ENCODE measurements at places on chromosomes 6 and 20.
A peak's percentile ranks its signal among the peaks of the same experiment; 100 is the strongest.

DNA sequence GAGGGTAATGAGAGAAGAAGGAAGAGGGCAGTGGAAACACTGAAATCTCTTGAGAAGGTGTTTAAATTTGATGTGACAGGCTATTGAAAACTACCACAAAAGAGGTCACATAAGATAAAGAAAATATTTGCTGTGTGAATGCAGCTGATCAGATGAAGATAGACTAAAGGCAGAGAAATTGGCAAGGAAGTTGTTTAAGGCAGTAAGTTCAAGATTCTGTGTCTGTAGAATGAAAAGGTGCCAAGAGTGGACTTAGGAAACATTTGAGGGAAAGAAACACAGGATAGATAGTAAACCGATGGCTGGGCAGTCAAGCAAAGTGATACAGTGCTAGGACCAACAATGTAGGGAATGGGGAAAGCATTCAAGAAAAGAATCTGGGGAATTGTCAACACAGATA, 332.3 kb upstream of the MARCKS start:
- no peaks in the 10 kb centered on the region for H3K27me3 ChIP-seq
- DNase-seq = no peak
- H3K4me1 ChIP-seq = no peaks in the 10 kb centered on the region

DNA sequence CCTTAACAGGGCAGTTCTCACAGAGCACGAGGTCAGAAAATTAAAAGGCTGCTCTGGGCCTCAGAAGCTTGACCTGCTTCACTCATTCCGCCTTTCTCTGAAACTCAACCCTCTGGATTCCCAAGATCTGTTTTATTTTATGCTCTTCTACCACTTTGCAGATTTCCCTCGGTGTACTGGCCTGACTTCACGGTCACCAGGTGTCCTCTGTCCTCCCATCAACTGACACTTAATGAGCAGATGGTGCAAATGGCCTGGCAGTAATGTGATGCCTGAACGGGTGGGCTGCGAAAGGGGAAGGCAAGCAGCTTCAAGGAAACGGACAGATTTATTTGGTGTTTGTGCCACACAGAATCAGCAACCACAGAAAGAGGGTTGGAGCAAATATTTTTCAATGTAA, 169.7 kb upstream of the TFAP2D start:
- no peak overlapping the region for H3K4me3 ChIP-seq
- no peaks in the 10 kb centered on the region for H3K27me3 ChIP-seq
- DNase-seq = no peak
- no peaks in the 10 kb centered on the region for H3K4me1 ChIP-seq
- H3K27ac ChIP-seq = no peak overlapping the region

DNA sequence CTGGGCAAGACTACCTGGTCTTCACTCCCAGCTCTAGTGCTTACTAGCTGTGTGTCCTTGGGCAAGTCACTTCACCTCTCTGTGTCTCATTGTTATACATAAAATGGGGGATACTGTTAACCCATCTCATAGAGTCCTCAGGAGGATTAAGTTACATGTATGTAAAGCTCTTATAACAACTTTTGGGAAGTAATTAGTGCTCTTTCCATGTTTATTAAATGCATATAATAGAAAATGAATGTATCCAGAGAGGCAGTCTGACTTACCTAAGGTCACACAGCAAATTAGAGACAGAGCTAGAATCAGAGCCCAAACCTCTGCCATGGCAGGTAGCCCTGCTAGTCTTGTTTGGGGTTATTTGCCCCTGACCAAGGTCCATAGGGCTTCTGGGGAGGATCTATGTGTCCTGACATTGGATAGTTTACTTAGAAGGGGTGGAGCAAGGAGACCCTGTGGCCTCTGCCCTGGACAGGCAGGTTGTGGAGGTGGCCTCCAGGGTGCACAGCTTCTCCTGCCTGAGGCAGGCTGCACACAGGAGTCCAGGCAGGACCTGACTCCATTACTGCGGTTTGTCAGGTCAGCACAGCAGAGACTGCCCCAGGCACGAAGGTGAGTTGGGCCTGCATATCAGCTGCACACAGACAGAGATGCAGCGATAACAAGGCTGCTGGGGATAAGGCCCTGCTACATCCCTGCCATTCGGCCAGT, 8.4 kb upstream of the MAPK13 start:
- no peaks in the 10 kb centered on the region for H3K36me3 ChIP-seq
- DNase-seq = no peak
- H3K27me3 ChIP-seq = no peaks in the 10 kb centered on the region
- no peak overlapping the region for H3K27ac ChIP-seq
- no peak overlapping the region for H3K4me3 ChIP-seq
- no peaks in the 10 kb centered on the region for H3K4me1 ChIP-seq

GRCh38 chr6:56255349-56255748, 8.0 kb upstream of the COL21A1 start:
- H3K27me3 ChIP-seq = no peaks in the 10 kb centered on the region
- no peak overlapping the region for H3K27ac ChIP-seq
- DNase-seq = no peak
- no peaks in the 10 kb centered on the region for H3K36me3 ChIP-seq

GRCh38 chr20:8144282-8145245, 12.5 kb downstream of the PLCB1 start:
- no peak overlapping the region for H3K4me3 ChIP-seq
- H3K27me3 ChIP-seq = no peaks in the 10 kb centered on the region
- DNase-seq = no peak
- H3K36me3 ChIP-seq = no peaks in the 10 kb centered on the region
- H3K4me1 ChIP-seq = no peaks in the 10 kb centered on the region

GRCh38 chr6:16964553-16965499, 137.0 kb upstream of the STMND1 start:
- DNase-seq = peak; percentile 72
- H3K4me1 ChIP-seq = no peaks in the 10 kb centered on the region

GRCh38 chr6:73521351-73521985, 636 bp upstream of the EEF1A1 start:
- peak overlapping the region; percentile 99 for H3K27ac ChIP-seq
- H3K4me1 ChIP-seq = no peaks in the 10 kb centered on the region

- no peaks in the 10 kb centered on the region for H3K36me3 ChIP-seq
- no peaks in the 10 kb centered on the region for H3K27me3 ChIP-seq
- peak overlapping the region; percentile 40 for H3K27ac ChIP-seq
- H3K4me3 ChIP-seq = no peak overlapping the region
- DNase-seq = no peak
- H3K4me1 ChIP-seq = peaks cover 6% of the 10 kb centered on the region
These were observed 17.5 kb downstream of the RIN2 start for GRCh38 chr20:19775353-19776253.

DNA sequence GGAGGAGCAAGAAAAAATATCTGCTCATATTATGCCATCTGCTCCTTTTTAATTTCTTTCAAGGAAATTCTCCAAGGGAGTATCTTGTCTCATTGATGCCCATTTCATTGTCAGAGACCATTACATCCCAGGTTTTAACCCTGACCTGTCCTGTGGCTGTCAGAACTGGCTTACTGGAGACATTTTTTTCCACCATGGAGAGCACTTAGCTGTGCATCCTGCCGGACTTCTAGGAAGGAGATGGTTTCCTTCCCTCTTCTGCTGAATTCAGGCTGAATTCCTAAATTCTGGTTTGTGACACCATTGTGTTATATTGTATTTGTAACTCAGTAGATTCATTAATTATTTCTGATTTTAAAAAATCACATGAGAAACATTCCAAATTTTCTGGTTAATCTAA, 70.3 kb downstream of the NKAIN2 start:
- H3K4me1 ChIP-seq = no peaks in the 10 kb centered on the region
- DNase-seq = no peak
- H3K36me3 ChIP-seq = no peaks in the 10 kb centered on the region
- no peak overlapping the region for H3K4me3 ChIP-seq

DNA sequence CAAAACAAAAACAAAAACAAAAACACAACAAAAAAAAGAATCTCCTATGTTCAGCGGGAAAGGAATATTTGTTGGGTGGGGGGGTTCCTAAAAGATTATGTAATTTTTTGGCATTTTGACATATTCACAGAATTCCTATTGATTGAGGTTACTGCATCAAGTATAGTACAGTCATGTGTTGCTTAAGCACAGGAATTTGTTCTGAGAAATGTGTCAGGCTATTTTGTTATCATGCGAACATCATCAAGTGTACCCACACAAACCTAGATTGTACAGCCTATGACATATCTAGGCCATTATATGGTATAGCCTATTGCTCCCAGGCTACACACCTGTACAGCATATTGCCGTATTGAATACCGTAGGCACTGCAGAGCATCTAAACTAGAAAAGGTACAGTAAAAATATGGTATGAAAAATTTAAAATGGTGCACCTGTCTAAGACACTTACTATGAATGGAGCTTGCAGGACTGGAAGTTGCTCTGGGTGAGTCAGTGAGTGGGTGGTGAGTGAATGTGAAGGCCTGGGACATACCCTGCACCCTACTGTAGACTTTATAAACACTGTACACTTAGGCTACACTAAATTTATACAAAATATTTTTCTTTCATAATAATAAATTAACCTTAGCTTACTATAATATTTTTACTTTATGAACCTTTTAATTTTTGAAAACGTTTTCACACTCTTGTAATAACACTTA, 110.6 kb downstream of the CDKAL1 start:
- no peaks in the 10 kb centered on the region for H3K36me3 ChIP-seq
- no peaks in the 10 kb centered on the region for H3K27me3 ChIP-seq
- DNase-seq = no peak
- no peaks in the 10 kb centered on the region for H3K4me1 ChIP-seq
- no peak overlapping the region for H3K27ac ChIP-seq
- no peak overlapping the region for H3K4me3 ChIP-seq

- H3K27ac ChIP-seq = no peak overlapping the region
- DNase-seq = no peak
- H3K36me3 ChIP-seq = no peaks in the 10 kb centered on the region
- H3K4me1 ChIP-seq = no peaks in the 10 kb centered on the region
- no peak overlapping the region for H3K4me3 ChIP-seq
These were observed 9.8 kb downstream of the RAET1G start for GRCh38 chr6:149913085-149913484.

GRCh38 chr20:17572034-17572638, 2.3 kb downstream of the DSTN start:
- DNase-seq = no peak
- H3K27me3 ChIP-seq = no peaks in the 10 kb centered on the region
- no peaks in the 10 kb centered on the region for H3K4me1 ChIP-seq
- H3K4me3 ChIP-seq = peak overlapping the region; percentile 77

- H3K4me1 ChIP-seq = no peaks in the 10 kb centered on the region
- DNase-seq = no peak
- no peaks in the 10 kb centered on the region for H3K36me3 ChIP-seq
These were observed 157.5 kb upstream of the TBX18 start for GRCh38 chr6:84921891-84922290.

- H3K4me1 ChIP-seq = no peaks in the 10 kb centered on the region
- no peaks in the 10 kb centered on the region for H3K36me3 ChIP-seq
- H3K27ac ChIP-seq = peak overlapping the region; percentile 78
- H3K27me3 ChIP-seq = no peaks in the 10 kb centered on the region
- H3K4me3 ChIP-seq = no peak overlapping the region
These were observed 5.1 kb downstream of the UBE2C start for GRCh38 chr20:45817376-45818194.

GRCh38 chr6:164273491-164273890, 859.0 kb downstream of the QKI start:
- H3K4me1 ChIP-seq = no peaks in the 10 kb centered on the region
- no peak overlapping the region for H3K4me3 ChIP-seq
- H3K36me3 ChIP-seq = no peaks in the 10 kb centered on the region
- no peak overlapping the region for H3K27ac ChIP-seq
- no peak for DNase-seq
- no peaks in the 10 kb centered on the region for H3K27me3 ChIP-seq

DNA sequence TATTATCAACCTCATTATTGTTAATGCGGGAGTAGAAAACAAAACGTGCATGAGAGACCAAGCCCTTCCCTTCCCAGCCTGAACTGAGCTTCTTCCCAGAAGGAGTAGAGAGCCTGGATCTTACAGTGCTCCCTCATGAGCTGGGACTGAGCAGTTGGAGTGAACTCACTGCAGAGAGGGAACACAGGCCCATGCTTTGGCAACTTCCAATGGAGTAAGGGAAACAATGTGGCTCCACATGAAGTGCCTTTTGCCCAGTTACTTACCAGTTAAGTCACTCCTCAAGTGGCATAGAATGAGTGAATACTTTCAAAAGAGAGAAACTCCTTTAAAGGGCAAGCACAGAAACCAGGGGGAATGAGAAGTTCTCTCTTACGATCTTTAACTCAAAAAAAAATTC, 12.4 kb downstream of the FHL5 start:
- no peak for DNase-seq
- no peaks in the 10 kb centered on the region for H3K36me3 ChIP-seq
- no peak overlapping the region for H3K4me3 ChIP-seq
- no peak overlapping the region for H3K27ac ChIP-seq
- H3K27me3 ChIP-seq = no peaks in the 10 kb centered on the region
- H3K4me1 ChIP-seq = no peaks in the 10 kb centered on the region

DNA sequence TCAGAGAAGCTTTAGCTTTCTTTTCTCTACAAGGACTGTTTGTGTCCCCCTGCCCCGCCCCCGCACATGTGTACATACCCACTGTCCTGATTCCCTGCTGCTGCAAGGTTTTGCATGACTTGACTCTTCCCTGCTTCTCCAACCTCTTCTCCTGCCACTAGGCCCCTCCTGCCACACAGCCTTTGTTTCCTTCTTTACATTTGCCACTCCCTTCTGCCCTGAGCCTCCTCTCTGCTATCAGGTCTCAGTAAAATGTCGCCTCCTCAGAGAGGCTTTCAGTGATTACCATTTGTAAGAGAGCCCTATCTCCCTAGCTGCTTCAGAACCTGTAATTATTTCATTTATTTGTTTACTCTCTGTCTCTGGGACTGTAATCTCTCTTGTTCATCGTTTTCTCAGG, 56.4 kb upstream of the VSTM2L start:
- DNase-seq = no peak
- no peaks in the 10 kb centered on the region for H3K27me3 ChIP-seq
- H3K4me1 ChIP-seq = no peaks in the 10 kb centered on the region
- H3K27ac ChIP-seq = no peak overlapping the region
- no peak overlapping the region for H3K4me3 ChIP-seq

- H3K27me3 ChIP-seq = no peaks in the 10 kb centered on the region
- no peak overlapping the region for H3K4me3 ChIP-seq
- H3K27ac ChIP-seq = no peak overlapping the region
- no peak for DNase-seq
These were observed 366.6 kb downstream of the RNGTT start for GRCh38 chr6:88596801-88597200.

- no peak overlapping the region for H3K27ac ChIP-seq
- DNase-seq = no peak
- no peaks in the 10 kb centered on the region for H3K27me3 ChIP-seq
- no peaks in the 10 kb centered on the region for H3K36me3 ChIP-seq
- no peaks in the 10 kb centered on the region for H3K4me1 ChIP-seq
- no peak overlapping the region for H3K4me3 ChIP-seq
These were observed 17.1 kb downstream of the MYT1 start for GRCh38 chr20:64181391-64181790.
